ENCODE measurements at places on chromosomes 1 and 21.

DNA sequence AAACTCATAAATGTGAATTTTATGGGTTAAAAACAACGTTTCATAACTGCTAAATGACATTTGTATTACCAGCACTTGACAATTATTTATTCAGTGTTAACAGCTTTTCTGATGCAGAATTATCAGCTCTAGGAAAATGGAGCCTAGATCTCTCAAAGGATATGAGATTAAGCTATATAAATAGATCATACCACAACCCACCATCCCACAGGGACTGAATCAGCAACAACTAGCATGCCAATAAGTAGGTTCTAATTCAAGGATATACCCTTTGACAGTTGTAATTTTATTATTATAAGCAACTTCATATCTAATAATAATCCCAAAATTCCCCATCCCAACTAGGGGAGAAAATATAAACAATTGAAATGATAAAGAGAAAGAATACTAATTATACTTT lies 275.4 kb upstream of the RGS18 start:
- no peak for DNase-seq

- DNase-seq: no peak
These were observed 3.4 kb downstream of the CAPN9 start for GRCh38 chr1:230750576-230750975.

- DNase-seq: no peak
These were observed 115.2 kb downstream of the LMX1A start for GRCh38 chr1:165241321-165241720.

- peak; percentile 6 for DNase-seq
These were observed 83.9 kb upstream of the SGIP1 start for GRCh38 chr1:66450043-66450514.

DNA sequence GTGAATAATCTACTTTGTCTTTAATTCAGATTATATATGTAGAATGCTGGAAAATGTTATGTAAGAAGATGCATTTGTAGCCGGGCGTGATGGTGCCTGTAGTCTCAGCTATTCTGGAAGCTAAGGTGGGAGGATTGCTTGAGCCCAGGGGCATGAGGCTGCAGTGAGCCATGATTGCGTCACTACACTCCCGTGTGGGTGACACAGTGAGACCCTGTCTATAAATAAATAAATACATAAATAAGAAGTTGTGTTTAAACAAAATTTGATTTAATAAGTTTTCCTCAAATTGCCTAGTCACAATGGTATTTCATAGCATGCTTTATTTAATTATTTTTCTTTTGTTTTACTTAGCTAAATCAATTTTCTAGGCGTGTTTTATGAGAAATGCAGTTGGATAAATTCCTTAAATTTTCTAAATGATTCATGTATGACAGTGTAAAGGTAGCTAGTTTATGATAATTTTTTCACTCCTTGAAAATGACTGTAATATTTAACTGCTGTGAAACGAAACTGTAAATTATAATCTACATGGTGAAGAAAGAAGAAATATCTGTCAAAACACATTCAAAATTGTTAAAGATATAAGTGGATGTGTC lies 232.6 kb downstream of the SRGAP2C start:
- no peak for DNase-seq

- no peak for DNase-seq
These were observed 69.3 kb downstream of the GLIS1 start for GRCh38 chr1:53669621-53670191.

DNA sequence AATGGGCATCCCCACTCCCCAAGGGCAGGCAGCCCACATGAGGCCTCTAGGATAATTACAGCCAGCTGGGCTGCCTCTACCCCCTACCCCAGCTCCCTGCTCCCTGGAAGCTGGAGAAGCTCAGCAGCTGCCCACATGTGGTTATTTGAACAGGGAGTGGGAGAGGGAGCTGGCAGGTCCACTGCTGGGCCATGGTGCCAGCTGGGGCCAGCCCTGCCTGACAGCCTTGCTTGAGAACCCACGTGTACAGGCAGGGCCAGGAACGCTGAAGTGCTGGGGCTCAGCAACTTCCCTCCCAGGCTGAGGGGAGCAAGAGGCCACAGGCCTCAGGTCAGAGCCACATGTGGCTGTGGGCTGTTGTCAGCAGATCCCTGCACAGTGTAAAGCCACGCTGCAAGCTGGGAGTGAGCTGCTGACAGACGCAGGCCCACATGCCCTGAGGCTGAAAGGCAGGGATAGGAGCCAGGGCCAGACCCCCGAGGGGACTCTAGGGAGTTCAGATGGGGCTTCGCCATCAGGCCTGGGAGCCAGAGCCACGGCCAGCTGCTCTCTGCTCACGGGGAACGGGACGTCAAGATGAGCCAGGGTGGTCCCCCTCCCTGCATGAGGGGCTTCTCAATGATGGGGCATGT lies 129.0 kb downstream of the SYF2 start:
- no peak for DNase-seq

DNA sequence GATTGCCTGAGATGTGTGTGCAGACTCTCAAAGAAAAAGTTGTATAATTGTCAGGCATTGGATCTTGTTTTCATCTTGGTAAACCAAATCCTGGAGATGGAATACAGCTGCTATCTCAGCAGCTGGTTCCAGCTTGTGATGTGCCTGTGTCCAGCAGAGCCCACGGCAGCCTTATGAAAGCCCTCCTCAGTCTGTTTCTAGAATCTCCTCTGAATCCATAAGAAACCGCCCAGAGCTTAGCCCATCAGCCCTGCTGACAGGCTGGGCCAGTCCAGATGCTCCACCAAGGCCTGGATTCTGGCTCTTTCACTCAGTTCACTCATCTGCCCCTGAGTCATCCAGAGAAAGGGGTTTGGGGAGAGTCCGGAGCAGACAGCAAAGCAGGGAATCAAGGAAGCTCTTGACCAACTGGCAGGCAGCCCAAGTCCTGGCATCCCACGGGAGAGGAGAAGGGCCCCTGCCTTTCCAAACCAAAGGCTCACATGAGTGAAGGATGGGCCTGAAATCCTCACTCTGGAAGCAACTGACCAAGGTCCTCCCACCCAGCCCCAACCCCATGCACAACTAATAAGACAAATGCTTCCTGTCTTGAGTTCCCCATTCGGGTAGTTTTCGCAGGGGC lies 45.7 kb downstream of the NAV1 start:
- peak; percentile 90 for DNase-seq

DNA sequence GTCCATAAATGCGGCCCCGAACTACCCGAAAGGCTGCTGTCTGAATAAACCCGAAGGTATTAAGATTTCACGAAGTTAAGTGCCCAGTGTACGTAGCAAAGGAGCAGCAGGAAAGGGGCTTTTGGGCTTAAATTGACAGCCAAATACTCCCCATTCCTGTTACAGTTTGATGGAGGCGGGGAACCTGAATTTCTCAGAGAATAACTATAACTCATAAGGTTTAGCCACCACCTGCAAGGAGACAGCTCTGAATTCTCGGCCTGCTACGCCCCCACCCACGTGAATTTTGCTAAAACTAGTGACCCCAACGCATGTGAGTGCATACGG lies 5.2 kb downstream of the GFI1 start:
- no peak for DNase-seq

- DNase-seq: no peak
These were observed 41.3 kb upstream of the DMBX1 start for GRCh38 chr1:46448109-46448911.

GRCh38 chr1:1144843-1145546 lies 28.7 kb upstream of the TTLL10 start:
- no peak for DNase-seq

GRCh38 chr1:227167276-227168101 lies 150.8 kb downstream of the CDC42BPA start:
- DNase-seq: no peak

GRCh38 chr1:183806125-183806524 lies 1.2 kb downstream of the RGL1 start:
- peak; percentile 17 for DNase-seq

- no peak for DNase-seq
These were observed 475.0 kb downstream of the SMYD3 start for GRCh38 chr1:246032031-246032551.

GRCh38 chr21:29082046-29082815 lies 8.8 kb upstream of the CCT8 start:
- no peak for DNase-seq

- no peak for DNase-seq
These were observed 25.4 kb upstream of the CGN start for GRCh38 chr1:151485685-151486255.

DNA sequence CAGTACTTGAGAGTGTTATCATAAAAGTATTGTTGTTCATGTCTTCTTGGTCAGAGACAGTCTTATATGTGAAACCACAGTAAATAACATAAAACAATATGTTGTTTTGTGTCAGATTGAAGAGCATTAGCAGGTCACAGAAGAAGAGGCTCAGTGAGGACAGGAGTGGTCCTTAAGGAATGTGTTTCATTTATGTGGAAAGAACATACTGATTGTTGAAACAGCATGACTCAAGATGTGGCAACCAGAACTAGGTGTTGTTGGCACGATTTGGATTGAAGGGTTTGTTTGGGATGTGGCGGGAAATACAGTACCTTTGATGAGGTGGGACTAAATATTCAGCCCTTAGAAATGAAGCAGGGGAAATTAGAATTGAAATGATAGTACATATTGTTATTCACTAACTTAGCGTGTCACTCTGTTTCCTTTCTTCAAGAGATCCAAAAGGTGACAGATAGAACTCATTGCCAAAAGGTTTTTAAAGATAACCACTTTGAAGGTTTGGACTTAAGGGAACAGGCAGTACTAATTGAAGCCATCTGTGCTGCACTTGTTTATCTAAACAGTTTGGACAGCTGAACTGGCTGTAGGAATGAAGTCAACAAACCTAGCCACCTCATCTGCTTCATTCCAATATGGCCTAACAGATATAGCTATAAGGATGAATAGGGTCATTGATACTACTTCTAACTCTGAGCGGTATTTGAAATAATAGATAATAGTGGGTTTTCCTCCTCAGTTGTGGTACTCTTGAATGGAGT lies 14.4 kb downstream of the RALGPS2 start:
- DNase-seq: peak; percentile 55

DNA sequence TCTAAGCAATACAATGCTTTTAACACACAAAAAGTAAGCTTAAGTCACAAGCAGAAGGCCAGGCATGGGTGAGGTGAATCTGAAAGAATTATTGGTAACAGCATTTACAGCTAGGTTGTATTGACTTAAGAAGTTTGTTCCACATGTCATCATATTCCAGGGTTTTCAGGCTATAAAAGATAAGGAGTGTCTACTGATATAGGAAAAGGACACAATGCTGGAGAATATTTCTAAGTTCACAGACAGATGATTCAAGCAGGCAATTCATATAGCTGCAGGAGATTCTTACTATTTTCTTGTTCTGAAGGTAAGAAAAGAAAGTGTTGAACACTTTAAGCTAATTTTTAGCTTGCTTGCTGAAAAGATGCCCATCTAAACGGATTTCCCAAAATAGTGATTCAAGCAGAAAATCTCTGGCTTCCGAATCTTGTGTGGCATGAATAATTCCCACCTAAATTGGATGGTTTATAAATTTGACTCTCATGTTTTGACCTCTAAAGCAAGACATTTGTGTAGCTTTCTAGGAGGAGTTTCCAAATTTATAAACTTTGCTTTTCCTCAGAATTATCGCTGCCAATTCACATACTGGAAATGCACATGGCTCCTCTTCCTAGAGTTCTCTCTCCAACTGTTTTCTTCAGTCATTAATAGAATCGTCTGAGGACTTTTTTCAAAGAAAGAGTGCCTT lies 95.6 kb upstream of the LBR start:
- no peak for DNase-seq

DNA sequence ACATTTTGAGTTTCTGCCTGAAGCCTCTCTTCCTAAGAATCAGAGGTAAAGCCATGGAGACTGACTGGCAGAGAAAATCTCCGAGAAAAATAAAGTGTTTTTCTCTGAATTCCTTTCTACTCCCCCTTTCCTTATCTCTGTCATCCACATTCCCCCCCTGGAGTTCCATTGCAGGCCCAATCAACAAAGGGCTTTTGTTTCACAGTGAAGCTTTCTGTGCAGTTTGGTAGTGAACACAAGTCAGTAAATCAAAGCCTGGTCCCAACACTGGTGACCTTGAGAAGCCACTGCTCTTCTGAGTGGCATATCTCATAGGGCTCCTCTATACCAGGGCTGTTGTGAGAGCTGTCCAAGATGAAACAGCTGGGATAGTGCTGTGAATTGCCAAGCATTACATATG lies 228.4 kb downstream of the SEC16B start:
- no peak for DNase-seq

DNA sequence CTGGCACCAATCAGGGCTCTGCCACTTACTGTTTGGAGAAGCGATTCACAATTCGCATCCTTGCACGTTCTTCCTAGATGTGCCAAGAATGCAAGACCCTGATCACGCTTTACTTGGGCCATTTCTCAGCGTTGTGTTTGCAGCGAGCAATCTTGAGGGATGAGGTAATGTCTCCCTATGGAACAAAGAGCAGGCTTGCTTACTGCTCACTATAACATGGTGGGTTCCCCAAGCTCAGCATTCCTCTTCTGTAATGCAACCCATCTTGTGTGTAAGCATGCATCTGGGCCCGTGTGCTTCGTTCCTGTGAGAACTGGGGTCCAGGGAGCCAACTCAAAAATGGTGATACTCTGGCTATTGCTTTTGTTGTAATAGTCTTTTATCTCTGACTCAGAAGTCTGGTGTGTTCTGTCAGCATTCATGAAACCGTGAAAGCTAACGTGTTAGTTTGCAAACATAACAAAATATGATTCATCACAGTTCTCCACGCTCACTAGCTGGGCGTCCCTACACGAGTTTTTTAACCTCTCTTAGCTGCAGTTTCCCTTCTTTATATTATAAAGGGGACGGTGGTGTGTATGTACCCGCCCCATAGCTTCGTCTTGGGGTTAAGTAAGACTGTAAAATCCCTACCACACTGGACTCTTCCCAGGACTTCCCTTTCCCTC lies 33.3 kb downstream of the DNTTIP2 start:
- DNase-seq: peak; percentile 83

- peak; percentile 45 for DNase-seq
These were observed 110.4 kb upstream of the C1orf21 start for GRCh38 chr1:184276416-184276815.

GRCh38 chr1:39639305-39640130 lies at the start of gene HEYL:
HEYL (minus strand) TSS chr1:39639643; CDS start chr1:39639625, 18 bp downstream.
- DNase-seq: no peak

DNA sequence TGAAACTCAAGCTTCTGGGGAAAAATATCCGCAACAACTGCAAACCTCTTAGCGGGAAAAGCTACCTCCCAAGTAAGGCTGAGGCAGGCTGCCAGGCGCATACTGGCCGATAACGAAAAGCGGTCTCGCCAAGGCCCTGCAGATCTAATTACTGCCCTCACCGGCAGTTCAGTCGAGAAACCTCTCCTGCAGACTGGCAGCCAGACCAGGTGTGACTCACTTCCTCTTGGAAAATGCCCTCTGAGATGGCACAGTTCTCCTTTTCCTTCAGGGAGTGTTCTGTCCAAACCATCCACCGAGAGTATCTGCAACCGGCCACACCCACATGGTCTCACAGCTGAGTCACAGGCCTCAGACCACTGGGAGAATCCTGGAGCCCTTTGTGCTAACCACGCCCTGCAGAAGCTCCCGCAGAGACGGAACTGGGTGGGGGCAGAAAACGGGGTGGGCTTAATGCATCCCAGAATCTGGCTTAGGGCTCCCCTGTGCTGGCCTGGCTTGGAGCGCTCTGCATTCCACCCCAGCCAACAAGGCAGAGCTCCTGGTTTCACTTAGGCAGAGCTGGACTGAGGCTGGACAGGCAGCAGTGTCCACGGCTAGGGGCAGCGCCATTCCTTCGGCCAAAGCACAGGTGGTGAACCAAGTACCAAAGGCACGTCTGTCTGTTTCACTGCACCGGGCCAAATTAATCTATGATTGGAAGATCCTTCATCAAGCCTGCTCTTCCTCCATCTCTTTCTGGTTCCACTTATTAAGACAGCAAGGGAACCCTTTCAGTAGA lies 1.2 kb downstream of the S100A10 start:
- peak; percentile 92 for DNase-seq
